ENCODE measurements at places on chromosomes 2 and 18.

- H3K36me3 ChIP-seq, result no peaks in the 10 kb centered on the region
- no peaks in the 10 kb centered on the region for H3K27me3 ChIP-seq
- H3K27ac ChIP-seq, result no peak overlapping the region
- H3K4me3 ChIP-seq, result no peak overlapping the region
- no peak for DNase-seq
These were observed 276.8 kb upstream of the EPAS1 start for GRCh38 chr2:46020416-46020815.

DNA sequence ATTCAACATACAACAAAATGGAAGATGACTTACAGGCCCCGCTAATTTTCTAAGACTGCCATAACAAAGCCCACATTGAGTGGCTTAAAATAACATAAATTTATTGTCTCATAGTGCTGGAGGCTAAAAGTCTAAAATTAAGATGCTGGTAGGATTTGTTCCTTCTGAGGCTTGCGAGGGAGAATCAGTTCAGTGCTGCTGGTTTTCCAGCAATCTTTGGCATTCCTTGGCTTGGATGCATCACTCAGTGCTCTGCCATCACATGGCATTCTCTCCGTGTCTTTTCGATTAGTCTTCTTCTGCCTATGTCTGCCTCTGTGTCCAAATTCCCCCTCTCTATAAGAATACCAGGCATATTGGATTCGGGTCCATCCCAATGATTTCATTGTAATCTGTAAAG, 959.3 kb upstream of the TMEFF2 start:
- H3K36me3 ChIP-seq, result no peaks in the 10 kb centered on the region
- no peaks in the 10 kb centered on the region for H3K27me3 ChIP-seq
- no peak overlapping the region for H3K4me3 ChIP-seq
- no peak overlapping the region for H3K27ac ChIP-seq
- H3K4me1 ChIP-seq, result no peaks in the 10 kb centered on the region

DNA sequence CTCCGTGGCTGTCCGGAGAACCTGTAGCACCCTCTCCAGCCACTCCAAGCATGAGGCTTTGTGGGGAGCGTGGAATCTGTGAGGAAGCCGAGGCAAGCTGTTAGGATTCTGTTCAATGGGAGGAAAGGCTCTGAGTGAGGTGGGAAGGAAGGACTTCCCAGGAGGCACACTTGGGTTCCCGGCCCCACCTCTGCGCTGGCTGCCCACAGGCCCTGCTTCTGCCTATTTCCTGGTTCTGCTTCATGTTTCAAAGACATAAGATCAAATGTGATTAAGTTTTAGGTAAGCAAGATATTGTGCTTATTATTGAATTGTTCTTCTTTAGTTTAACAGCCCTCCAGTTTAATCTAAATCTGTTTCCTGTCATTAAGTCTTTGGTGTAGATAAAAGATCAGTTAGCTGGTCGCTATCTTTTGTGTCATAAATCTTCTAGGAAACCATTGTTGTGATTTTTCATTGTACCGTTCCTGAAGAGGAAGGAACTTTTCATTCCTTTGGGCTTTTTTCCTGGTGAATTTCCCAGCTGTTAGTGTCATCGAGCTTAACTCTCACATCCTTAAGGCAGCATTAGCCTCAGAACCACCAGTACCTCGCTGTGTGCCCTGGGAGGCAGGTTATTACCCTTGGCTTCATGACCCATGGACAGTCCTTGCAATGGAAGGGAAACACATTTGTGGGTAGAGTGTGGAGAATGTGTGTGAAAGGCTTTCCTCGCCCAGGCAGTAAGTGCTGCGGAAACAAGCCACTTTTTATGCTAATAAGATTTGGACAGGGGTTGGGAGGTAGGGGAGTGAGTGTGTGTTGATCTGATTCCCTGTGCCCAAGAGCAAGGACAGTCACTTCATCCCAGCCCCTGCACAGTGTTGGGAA, 61.9 kb upstream of the ALPP start:
- H3K27me3 ChIP-seq, result no peaks in the 10 kb centered on the region
- H3K36me3 ChIP-seq, result no peaks in the 10 kb centered on the region
- no peak overlapping the region for H3K27ac ChIP-seq
- H3K4me3 ChIP-seq, result no peak overlapping the region

DNA sequence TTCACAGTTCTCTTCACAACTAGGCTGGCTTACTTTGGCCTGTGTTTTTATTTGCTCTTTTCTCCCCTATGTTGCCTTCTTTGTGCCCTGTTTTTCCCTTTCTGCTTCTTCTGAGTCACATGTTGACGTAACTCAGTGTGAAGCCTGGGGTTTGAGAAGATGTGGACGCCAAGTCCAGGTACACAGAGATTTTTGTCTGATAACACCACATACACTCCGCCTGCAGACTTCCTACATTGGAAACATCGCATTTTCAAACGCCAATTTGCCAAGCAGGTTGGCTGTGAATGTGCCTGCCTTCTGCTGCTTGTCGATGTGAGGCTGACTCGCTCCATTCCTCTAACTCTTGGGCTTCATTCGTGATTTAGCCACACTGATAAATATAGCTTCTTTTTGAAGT, 62.6 kb upstream of the FN1 start:
- H3K36me3 ChIP-seq, result no peaks in the 10 kb centered on the region
- H3K4me3 ChIP-seq, result no peak overlapping the region
- no peak for DNase-seq
- no peaks in the 10 kb centered on the region for H3K27me3 ChIP-seq
- no peak overlapping the region for H3K27ac ChIP-seq
- no peaks in the 10 kb centered on the region for H3K4me1 ChIP-seq

GRCh38 chr2:8246137-8246536, 435.7 kb upstream of the ID2 start:
- no peaks in the 10 kb centered on the region for H3K4me1 ChIP-seq
- no peak overlapping the region for H3K4me3 ChIP-seq
- no peaks in the 10 kb centered on the region for H3K36me3 ChIP-seq
- H3K27ac ChIP-seq, result no peak overlapping the region
- H3K27me3 ChIP-seq, result no peaks in the 10 kb centered on the region
- DNase-seq, result no peak

DNA sequence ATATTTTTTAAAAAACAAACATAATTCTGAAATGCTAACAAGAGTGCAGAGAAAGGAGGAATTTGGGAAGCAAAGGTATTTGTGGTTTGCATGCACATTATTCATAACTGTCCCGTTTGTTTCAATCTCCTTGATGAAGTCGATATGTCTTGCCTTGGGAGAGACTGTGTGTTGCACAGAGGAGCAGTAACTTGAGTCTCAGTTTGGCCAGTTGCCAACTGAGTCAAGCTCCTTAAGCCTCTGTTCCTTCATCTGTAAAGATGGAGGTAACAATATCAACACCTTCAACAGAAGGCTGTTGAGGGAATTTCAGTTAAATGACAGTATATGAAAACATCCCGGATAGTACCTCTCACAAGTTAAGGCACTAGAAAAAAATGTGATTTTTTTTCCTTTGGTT, 226.2 kb downstream of the ASXL3 start:
- H3K36me3 ChIP-seq, result no peaks in the 10 kb centered on the region
- no peak overlapping the region for H3K4me3 ChIP-seq
- H3K4me1 ChIP-seq, result no peaks in the 10 kb centered on the region
- H3K27ac ChIP-seq, result no peak overlapping the region

- H3K4me1 ChIP-seq, result peaks cover 5% of the 10 kb centered on the region
- H3K27ac ChIP-seq, result no peak overlapping the region
- no peak overlapping the region for H3K4me3 ChIP-seq
- H3K27me3 ChIP-seq, result no peaks in the 10 kb centered on the region
- DNase-seq, result peak; percentile 87
- no peaks in the 10 kb centered on the region for H3K36me3 ChIP-seq
These were observed 18.8 kb downstream of the TEX44 start for GRCh38 chr2:231611273-231612108.

DNA sequence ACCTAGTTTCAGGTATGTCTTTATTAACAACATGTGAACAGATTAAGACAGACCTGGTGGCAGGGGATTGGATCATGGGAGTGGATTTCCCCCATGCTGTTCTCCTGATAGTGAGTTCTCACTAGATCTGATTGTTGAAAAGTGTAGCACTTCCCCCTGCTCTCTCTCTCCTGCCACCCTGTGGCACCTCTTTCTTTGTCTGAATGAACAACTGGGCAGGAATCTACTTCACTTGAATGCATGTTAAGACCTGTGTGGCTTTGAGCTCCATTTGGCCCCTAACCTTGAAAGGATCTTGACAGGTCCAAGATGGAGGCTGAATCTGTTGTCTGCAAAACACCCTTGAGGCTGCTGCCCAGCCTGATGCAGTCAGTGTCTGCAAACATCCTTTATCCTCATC, 194.4 kb downstream of the RNF144A start:
- no peaks in the 10 kb centered on the region for H3K27me3 ChIP-seq
- peak; percentile 65 for DNase-seq
- no peaks in the 10 kb centered on the region for H3K36me3 ChIP-seq
- H3K27ac ChIP-seq, result no peak overlapping the region

DNA sequence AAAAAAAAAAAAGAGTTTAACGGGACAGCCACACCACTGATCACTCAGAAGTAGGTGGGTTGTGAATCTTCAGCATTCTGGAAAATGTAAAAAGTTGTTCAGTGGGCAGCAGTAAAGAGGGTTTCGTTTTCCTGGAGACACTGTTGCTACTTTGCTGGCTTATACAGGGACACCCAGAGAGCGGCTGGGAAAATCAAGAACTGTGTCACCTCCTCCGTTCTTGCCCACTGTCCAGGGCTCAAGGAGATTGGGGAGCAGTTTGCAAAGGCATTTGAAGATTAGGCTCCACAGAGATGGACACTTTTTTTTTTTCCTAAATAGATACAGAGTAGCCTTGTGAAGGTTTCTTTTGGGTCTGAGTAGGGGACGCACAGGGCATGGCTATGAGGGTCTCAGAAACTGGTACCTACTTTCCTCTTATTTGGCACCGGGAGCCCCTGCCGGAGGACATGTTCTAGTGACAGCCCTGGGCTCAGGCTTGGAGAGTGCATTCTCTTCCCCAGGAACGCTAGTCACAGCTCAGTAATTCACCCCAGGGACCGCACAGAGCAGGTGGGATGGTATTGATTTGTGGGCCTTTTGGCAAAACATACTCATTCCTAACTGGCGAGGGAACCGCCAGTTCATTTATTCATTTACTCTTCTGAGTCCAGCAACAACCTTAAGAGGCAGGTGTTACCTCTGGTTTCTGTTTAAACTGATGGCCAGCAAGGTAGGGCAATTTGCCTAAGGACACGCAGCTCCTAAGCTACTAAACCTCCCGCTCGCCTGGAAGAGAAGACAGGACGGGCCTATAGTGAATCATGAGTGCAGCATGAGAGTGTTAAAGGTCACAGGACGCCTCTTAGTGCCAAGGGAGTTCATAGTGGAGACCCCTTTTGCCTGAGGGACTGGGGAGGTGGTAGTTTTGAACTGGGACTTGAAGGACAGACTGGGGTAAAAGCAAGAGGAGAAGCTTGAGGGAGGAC, 53.1 kb downstream of the HPCAL1 start:
- no peak overlapping the region for H3K27ac ChIP-seq
- no peaks in the 10 kb centered on the region for H3K36me3 ChIP-seq
- no peak overlapping the region for H3K4me3 ChIP-seq
- H3K27me3 ChIP-seq, result no peaks in the 10 kb centered on the region

- H3K36me3 ChIP-seq, result no peaks in the 10 kb centered on the region
- DNase-seq, result no peak
- H3K27me3 ChIP-seq, result no peaks in the 10 kb centered on the region
- no peak overlapping the region for H3K4me3 ChIP-seq
- no peak overlapping the region for H3K27ac ChIP-seq
- H3K4me1 ChIP-seq, result no peaks in the 10 kb centered on the region
These were observed 235.6 kb downstream of the NUP35 start for GRCh38 chr2:183359867-183360266.

- H3K27ac ChIP-seq, result no peak overlapping the region
- no peak for DNase-seq
These were observed 25.5 kb downstream of the NFE2L2 start for GRCh38 chr2:177239053-177239452.

DNA sequence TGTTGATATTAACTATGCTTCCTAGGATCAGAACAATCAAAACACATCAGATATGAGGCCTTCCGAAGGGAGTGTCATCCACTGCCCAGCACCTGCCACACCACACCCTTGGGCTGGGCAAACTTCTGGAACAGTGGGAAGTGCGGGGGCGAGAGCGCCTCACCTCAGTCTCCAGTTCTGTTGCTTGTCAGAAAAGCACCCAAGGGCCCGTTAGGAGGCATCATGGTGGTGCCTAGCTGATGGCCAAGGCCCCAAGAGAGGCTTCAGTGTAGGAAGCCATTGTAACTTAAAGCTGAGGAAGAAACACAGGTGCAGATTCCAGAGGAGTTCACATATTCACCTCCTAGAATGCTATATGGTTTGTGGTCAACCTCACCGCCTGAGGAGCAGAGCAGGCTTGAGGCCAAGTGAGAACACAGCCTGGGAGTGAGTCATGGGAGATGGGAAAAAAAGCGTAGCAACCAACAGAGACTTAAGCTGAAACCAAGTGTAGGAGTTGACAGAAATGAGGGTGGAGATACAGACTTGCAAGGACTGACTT, 85.1 kb upstream of the ATL2 start:
- no peaks in the 10 kb centered on the region for H3K27me3 ChIP-seq
- no peak for DNase-seq
- no peak overlapping the region for H3K27ac ChIP-seq
- no peak overlapping the region for H3K4me3 ChIP-seq
- no peaks in the 10 kb centered on the region for H3K4me1 ChIP-seq

DNA sequence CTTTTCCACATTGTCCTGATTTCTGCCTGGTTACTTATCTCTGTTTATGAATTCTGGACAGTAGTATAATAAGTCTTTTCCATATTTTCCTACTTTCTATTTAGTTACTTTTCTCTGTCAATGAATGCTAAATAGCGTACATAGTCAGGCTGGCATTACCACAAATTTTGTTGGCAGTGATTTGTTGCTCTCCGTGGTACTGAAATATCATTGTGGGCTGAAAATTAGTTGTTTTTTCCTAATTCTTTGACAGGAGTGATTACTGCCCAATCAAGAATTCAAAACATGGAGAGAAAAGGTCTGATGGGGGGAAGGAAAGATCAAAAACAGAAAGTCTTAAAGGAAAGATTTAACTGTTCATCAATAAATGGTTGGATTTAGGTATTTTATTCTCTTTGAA, 7.7 kb upstream of the GALNT13 start:
- no peaks in the 10 kb centered on the region for H3K36me3 ChIP-seq
- H3K27ac ChIP-seq, result no peak overlapping the region
- no peak for DNase-seq

GRCh38 chr2:96241900-96242611, 23.7 kb downstream of the TMEM127 start:
- no peak for DNase-seq
- no peaks in the 10 kb centered on the region for H3K4me1 ChIP-seq
- H3K36me3 ChIP-seq, result no peaks in the 10 kb centered on the region
- no peak overlapping the region for H3K4me3 ChIP-seq
- no peak overlapping the region for H3K27ac ChIP-seq
- no peaks in the 10 kb centered on the region for H3K27me3 ChIP-seq

- no peaks in the 10 kb centered on the region for H3K4me1 ChIP-seq
- no peaks in the 10 kb centered on the region for H3K27me3 ChIP-seq
- peak; percentile 61 for DNase-seq
- H3K36me3 ChIP-seq, result no peaks in the 10 kb centered on the region
These were observed 353.8 kb downstream of the RND3 start for GRCh38 chr2:150133623-150134022.

GRCh38 chr2:233422050-233422639, 67.9 kb downstream of the DGKD start:
- no peaks in the 10 kb centered on the region for H3K36me3 ChIP-seq
- peaks cover 7% of the 10 kb centered on the region for H3K4me1 ChIP-seq
- H3K27me3 ChIP-seq, result no peaks in the 10 kb centered on the region
- no peak for DNase-seq
- H3K27ac ChIP-seq, result no peak overlapping the region
- H3K4me3 ChIP-seq, result no peak overlapping the region

- no peak for DNase-seq
- no peak overlapping the region for H3K27ac ChIP-seq
- no peaks in the 10 kb centered on the region for H3K36me3 ChIP-seq
- no peak overlapping the region for H3K4me3 ChIP-seq
These were observed 35.0 kb downstream of the ITGA6 start for GRCh38 chr2:172462373-172462848.
